ENCODE measurements at places on chromosomes 7 and 10. TPM values are rescaled to one million over a fixed set of nuclear protein-coding genes. Genes with fewer than 3 reads are reported as not detected.

GRCh38 chr10:132943058-132943790, 854 bp upstream of the CFAP46 start:
- no peaks in the 10 kb centered on the region for H3K27me3 ChIP-seq
- H3K36me3 ChIP-seq, result no peaks in the 10 kb centered on the region
- H3K4me1 ChIP-seq, result peaks cover 4% of the 10 kb centered on the region
- no peak overlapping the region for H3K27ac ChIP-seq

The MPP7 gene
- 7.5 TPM for polyA plus RNA-seq

DNA sequence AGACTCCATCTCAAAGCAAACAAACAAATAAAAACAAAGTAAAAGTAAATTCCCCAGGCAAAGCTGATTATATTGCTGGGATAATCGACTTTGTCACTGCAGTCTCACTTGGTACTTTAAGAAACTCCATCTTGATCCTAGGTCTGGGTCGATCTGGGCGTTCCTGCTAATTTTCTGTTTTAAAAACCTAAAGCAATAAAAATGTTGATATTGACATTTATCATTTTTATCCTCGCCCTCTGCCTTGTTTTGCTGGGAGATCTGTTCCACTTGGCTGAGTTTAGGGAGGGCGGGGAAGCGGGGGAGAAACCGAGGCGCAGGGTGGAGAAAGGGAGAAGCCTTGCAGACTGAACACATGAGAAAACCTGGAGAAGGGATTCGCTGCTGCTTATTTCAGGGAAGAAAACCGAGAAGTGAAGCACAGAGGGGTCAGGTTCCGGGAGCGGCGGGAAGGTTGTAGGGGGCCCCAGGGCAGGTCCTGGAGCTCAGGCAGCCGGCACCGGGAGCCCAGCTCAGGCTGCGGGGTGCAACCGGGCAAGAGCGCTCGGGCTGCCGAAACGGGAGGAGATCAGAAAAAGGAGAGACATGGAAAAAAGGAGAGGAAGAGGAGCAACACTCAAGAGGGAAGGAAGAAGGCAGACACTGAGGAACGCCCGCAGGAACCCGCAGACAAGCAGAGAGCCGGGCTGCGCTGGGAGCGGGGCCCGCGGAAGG, 27.3 kb upstream of the KMT2C start:
- H3K4me1 ChIP-seq, result peaks cover 8% of the 10 kb centered on the region
- peak; percentile 66 for DNase-seq
- H3K27me3 ChIP-seq, result no peaks in the 10 kb centered on the region
- H3K4me3 ChIP-seq, result peak overlapping the region; percentile 79
- peak overlapping the region; percentile 41 for H3K27ac ChIP-seq

The MCM10 gene
- polyA plus RNA-seq, result 0.28 TPM

DNA sequence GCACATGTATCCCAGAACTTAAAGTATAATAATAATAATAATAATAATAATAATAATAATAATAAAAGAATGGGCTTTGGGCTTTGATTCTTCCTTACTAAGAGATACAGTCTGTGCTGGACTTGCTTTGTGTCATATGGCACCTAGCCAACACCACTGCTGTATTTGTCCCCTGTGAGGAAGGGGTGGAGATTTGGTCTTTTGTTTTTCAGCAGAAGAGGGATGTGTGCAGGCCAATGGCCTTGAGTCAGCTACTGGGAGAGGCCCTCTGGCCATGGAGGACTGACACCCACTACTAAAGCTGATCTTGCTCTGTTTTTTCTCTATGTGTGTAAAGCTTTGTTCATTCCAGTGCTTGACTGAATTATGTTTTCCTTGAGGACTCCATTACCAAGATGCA, 573.0 kb upstream of the PCDH15 start:
- H3K36me3 ChIP-seq, result no peaks in the 10 kb centered on the region
- peaks cover 1% of the 10 kb centered on the region for H3K4me1 ChIP-seq
- DNase-seq, result no peak
- no peak overlapping the region for H3K27ac ChIP-seq
- H3K4me3 ChIP-seq, result no peak overlapping the region

DNA sequence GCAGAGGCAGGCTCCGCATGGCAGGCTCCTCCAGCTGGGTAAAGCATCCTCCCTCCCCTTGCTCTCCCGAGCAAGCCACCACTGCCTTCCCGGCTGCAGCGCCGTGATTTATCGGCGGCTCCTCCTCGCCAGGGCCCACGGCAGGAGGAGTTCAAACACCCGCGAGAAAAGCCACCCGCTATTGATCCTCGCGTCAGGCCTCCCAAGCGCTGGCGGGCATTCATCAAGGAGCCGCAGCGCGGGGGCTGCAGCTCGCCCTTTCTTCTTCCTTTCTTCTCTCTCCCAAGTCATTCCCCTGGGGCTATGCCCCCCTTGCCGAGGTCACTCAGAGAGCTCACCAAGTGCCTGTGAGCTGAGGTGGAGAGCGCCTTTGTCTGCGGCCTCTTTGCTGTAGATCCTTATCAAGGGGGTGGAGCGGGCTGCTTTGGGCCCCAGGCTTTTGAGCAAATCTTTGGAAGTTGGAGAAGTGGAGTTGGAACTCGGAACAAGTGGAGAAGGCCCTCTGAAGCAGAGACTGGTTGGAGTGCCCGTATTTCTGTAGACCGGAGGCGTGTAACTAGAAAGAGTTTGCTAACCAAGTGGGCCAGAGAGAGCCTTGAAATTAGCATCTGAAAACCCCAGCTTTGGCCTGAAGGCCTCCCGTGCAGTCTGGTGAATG, 107.2 kb upstream of the PPIF start:
- H3K27me3 ChIP-seq, result no peaks in the 10 kb centered on the region
- peaks cover 24% of the 10 kb centered on the region for H3K4me1 ChIP-seq
- no peak for DNase-seq
- no peak overlapping the region for H3K27ac ChIP-seq
- H3K4me3 ChIP-seq, result no peak overlapping the region

DNA sequence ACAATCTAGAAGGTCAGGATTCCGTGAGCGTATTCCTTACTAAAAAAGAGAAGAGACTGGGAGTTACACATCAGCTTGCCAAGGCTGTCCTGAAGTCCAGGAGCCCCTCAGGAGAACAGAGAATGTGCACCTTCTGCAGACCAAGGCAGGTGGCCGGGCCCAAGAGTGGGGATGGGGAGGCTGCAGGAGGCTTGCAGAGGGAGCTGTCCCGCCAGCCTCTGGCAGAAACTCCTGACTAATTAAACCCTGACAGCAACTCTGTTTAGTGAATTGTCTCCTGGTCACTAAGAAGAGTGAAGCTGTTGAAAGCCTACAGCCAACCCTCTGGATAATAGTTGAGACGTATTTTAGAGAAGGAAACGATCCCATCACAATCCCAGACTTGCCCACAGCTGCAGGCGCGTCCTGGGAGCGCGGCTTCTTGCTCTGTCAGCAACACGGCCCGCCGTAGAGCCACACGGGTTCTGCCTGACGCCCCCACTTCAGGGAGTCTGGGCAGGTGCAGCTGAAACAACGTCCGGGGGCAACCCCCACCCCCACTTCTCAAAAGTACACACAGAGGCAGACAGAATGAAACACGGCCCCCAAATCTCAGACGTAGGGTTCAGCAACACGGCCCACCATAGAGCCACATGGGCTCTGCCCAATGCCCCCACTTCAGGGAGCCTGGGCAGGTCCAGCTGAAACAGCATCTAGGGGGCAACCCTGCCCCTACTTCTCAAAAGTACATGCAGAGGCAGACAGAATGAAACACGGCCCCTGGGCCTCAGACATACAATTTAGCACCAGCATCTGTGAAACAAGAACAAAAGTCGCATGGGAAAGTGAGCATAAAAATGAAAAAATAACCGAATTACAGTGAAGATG, 45.2 kb downstream of the DIP2C start:
- no peak for DNase-seq
- H3K27ac ChIP-seq, result no peak overlapping the region
- no peaks in the 10 kb centered on the region for H3K36me3 ChIP-seq

DNA sequence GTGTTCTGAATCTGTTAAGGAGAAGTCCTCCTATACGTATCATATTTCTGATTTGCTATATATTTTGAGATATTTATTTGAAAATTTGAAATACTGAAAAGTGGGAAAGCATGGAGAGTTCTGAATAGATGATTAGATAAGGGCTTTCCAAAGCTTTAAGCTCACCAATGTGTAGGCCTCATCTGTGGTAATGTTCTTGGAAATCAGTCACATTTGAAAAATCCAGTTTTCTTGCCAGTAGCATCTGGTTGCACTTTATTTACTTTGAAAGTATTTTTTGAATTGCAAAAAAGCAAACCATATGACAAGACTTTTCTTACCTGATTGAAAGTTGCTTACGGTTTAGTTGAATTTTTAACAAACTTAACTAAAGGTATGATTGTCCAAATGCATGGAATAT, 21.7 kb downstream of the ADD3 start:
- H3K36me3 ChIP-seq, result no peaks in the 10 kb centered on the region
- H3K27ac ChIP-seq, result no peak overlapping the region
- no peak for DNase-seq
- H3K4me1 ChIP-seq, result peaks cover 3% of the 10 kb centered on the region

The AKAP9 gene
- 22.1 TPM for polyA plus RNA-seq

DNA sequence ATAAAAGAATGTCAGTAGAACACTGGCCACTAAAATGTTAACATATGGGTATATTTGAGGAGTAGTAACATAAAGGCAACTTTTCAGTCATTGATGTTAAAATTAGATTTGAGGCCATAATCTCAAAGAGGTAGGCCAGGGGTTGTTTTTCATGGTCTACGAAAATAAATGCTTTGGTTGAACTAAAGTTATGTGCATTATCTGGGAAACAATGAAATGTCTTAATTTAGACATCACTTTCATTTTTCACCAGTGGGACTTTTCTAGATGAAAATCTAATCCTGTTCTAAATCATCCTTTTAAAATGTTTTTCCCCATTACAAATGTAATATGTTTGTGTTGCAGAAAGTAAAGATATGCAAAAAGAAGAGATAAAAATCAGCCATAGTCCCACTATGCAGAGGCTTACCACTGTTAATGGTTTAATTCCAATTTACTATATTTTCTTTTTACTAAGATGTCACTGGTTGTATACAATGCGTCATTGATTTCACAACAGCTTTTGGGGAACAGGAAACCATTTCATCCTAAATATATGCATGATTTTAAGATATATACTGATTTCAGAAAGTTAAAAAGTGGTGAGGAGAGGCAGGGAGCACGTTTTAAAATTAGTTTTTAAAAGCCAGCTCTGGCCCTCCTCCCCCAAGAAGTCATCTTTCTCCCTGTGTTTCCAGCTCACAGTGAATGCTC, 64.3 kb downstream of the ARID5B start:
- peaks cover 3% of the 10 kb centered on the region for H3K4me1 ChIP-seq
- no peak overlapping the region for H3K27ac ChIP-seq
- no peak overlapping the region for H3K4me3 ChIP-seq
- H3K36me3 ChIP-seq, result no peaks in the 10 kb centered on the region
- no peaks in the 10 kb centered on the region for H3K27me3 ChIP-seq

The SEC61G gene
- 187 TPM for polyA plus RNA-seq

GRCh38 chr10:90859321-90859751, 1.5 kb upstream of the HTR7 start:
- H3K4me1 ChIP-seq, result peaks cover 4% of the 10 kb centered on the region
- no peaks in the 10 kb centered on the region for H3K36me3 ChIP-seq
- no peak overlapping the region for H3K27ac ChIP-seq
- no peak overlapping the region for H3K4me3 ChIP-seq

DNA sequence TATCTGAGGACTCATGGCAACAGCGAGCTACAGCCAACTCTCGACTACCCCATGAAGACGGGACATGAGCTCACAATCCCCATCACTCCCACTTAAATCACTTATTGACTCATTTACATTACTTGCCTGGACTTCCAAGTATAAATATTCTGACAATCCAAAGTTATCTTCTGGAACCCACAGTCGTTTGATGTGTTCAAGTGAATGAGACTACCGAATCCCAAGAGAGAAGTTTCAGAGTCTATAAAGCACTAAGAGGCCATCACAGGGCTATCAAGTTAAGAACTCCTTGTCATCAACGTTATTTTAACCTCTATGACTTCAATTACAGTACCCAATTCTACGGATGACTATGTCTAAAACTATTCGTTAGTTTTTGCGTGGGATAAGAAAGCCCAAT, 11.5 kb upstream of the ANAPC16 start:
- H3K4me1 ChIP-seq, result no peaks in the 10 kb centered on the region
- no peaks in the 10 kb centered on the region for H3K27me3 ChIP-seq
- no peak overlapping the region for H3K27ac ChIP-seq

DNA sequence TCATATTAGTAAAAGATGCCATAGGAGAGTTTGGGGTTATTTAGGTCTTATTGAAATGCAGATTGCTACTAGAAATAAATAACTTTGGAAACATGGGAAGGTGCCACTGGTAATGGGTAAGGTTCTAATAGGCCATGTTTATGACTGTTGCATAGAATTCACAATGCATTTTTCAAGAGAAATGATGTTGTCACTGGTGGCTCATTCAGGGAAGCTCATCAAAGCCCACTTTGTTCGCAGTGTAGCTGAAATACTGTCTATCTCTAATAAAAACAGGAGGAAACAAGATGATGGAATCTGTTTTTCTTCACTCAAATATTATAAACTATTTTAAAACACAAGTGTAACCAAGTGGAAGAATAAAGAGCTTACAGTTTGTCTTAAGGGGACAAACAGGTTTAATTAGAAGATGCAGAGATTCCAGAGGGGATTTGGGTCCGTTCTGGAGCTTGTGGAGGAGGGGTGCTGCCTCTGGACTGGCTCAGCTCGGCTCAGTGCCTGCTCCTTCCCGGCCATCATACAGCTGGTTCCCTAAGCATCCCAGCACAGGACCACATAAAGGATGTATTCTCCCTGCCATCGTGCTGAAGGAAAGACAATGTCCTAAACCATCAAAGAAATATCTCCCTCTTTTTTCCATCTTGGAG, 20.4 kb downstream of the OPALIN start:
- H3K27me3 ChIP-seq, result no peaks in the 10 kb centered on the region
- H3K4me1 ChIP-seq, result no peaks in the 10 kb centered on the region
- no peak overlapping the region for H3K27ac ChIP-seq
- H3K4me3 ChIP-seq, result no peak overlapping the region

The RPS24 gene
- 9,785 TPM for polyA plus RNA-seq

DNA sequence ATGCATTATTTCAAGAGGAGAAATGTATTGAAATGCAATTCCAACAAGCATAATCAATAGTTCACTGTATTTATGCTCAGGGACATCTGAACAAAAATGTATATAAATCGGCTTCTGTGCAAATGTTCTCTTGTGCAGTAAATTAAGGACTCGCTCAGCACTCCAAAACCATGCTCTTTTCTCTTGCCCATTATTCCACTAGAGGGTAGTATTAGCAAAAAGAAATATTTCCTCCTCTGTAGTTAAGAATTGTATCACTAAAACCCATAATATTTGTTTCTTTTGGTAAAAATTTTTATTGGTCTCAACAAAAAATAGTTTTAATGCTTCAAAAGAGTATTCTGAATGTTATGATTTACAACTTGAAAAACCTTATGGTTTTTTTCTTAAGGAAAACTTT, 803.1 kb downstream of the PCDH15 start:
- no peaks in the 10 kb centered on the region for H3K4me1 ChIP-seq
- no peaks in the 10 kb centered on the region for H3K36me3 ChIP-seq

GRCh38 chr10:88333248-88333630, 249.9 kb downstream of the RNLS start:
- H3K27ac ChIP-seq, result no peak overlapping the region
- no peaks in the 10 kb centered on the region for H3K27me3 ChIP-seq
- DNase-seq, result no peak
- H3K4me3 ChIP-seq, result no peak overlapping the region
- H3K4me1 ChIP-seq, result no peaks in the 10 kb centered on the region
- H3K36me3 ChIP-seq, result no peaks in the 10 kb centered on the region

GRCh38 chr7:157032128-157032527, 21.7 kb upstream of the MNX1 start:
- H3K27me3 ChIP-seq, result no peaks in the 10 kb centered on the region
- no peak overlapping the region for H3K27ac ChIP-seq
- H3K4me3 ChIP-seq, result no peak overlapping the region
- no peaks in the 10 kb centered on the region for H3K36me3 ChIP-seq
- no peaks in the 10 kb centered on the region for H3K4me1 ChIP-seq

Measured in ovary (tissue), 10 donors.